ENCODE measurements at places on chromosomes 13 and 19. TPM values are rescaled to one million over a fixed set of nuclear protein-coding genes. Genes with fewer than 3 reads are reported as not detected.

DNA sequence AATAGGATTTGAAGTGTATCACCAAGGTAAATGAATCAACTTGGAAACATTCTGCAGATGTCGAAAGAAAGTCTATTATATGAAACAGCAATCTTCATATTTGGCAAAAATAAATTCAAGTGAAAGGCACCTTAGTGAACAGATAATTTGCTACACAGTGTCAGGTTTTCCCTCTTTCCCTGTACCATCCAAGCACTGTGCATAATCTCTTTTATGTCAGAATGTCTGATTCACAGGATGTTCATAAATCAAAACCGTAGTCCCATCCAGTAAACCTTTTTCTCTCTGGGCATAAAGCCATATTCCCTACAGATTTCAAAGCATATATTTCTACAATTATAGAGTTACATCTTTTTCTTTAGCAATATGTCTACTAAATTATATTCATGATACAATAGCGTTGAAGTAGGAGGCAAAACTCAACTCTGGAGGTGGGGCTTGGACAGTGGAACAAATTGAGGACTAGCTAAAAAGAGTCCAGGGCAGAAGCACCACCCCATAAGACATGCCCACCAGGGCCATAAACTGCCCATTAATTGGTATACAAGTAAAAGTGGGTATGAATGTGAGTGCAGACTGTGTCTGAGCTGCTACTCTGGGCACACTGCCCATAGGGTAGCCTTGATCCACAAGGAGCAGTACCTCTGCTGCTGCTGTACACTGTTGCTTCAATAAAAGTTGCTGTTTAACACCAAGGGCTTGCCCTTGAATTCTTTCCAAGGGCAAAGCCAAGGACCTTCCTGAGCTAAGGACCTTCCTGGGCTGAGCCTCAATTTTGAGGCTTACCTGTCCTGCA lies 72.1 kb upstream of the MYCBP2 start:
- no peak for DNase-seq

- DNase-seq = no peak
Observed at GRCh38 chr13:108828086-108828815, 198.8 kb downstream of the MYO16 start.

DNA sequence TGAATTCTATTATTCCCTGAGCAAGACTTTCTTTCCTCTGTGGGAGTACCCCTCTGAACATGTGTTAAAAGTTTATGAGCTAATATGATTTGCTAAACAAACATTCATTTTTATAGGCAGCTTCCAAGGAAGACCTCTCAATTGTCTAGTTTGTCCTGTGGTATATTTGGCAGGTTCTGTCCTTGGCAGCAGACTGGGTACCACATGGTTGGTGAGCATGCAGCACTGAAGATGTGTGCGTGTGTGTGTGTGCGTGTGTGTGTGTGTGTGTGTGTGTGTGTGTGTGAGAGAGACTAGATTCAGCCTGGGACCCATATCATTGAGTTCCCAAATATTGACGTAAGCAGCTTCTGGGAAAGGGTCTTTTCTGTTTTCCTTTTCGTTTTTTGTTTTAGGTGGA lies 24.0 kb downstream of the FGF9 start:
- DNase-seq = no peak

The FREM2 gene
- total RNA-seq = not detected

DNA sequence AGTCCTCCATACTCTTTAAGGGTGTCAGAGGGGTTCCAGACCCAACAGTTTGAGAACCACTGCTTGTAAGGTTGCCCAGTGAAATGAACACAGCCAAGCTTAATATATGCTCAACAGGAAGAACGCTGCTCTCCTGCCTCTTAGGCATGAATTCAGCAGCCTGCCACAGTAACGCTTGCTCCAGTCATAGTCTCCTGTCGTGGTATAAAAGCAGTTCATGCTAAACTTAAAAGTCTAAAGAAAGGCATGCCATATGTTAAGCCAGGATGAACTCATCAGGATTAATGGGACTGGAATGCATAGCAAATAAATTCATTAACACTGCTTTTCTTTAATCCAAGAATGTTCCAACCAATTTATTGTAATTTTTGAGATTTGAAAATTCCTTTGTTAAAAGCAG lies 38.7 kb downstream of the SLC7A1 start:
- no peak for DNase-seq

GRCh38 chr19:12777217-12778016 lies 2.1 kb upstream of the HOOK2 start:
- DNase-seq = peak; percentile 86

- DNase-seq = no peak
Observed at GRCh38 chr13:73751290-73751689, 382.9 kb downstream of the KLF12 start.

- no peak for DNase-seq
Observed at GRCh38 chr13:113825841-113826240, 38.0 kb downstream of the GAS6 start.

DNA sequence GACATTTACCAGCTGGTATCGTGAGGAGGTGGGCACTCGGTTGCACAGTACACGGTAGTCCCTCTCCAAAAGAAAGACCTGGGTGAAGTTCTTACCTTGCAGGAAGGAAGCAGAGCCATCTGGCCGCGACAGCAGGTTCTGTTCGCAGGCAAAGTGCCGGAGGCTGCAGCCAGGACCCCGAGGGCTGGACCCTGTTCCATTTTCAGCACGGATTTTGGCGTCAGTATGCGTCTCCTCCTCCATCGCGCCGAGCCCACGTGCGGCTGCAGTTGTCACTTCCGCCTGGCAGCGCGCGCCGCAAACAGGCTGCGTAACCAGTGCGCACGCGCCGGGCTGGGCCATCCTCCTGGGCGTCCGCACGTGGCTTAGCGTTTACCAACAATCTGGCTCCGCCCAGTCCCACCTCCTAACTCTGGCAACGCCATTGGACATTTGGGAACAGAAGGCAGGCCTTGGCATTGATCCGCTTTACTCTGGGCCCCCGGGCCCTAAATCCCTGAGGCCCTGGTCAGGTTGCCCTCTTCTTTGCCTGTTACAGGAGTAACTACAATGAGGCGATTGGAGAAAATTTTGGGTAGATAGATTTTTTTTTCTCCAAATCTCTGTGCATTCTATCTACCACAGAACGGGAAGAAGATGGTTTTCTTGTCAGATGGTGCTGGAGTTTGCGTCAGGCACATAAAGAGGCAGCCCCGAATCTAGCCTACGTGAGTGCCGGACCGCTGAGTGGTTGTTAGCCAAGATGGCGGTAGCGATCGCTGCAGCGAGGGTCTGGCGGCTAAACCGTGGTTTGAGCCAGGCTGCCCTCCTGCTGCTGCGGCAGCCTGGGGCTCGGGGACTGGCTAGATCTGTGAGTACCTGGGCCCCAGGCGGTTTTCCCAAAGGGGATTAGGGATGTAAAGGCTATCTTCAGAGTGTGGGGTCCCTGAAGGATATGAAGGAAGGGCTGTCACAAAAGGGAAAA lies at the start of the genes BCKDHA and EXOSC5:
Gene BCKDHA, plus strand, starts transcription at position 733 of the 964 bp plus-strand sequence. Its CDS starts 10 bp downstream, at position 743.
Gene EXOSC5, minus strand, starts transcription at position 274 of the 964 bp plus-strand sequence. Its CDS starts 31 bp downstream, at position 243.
- DNase-seq = peak; percentile 100

All from lung microvascular endothelial cell (primary cell).